ENCODE measurements at places on chromosomes 6 and 20.

- no peak for DNase-seq
Measured at GRCh38 chr6:78492351-78493017, 374.9 kb upstream of the IRAK1BP1 start.

- no peak for DNase-seq
Measured at GRCh38 chr20:32439132-32439829, 81.2 kb downstream of the ASXL1 start.

DNA sequence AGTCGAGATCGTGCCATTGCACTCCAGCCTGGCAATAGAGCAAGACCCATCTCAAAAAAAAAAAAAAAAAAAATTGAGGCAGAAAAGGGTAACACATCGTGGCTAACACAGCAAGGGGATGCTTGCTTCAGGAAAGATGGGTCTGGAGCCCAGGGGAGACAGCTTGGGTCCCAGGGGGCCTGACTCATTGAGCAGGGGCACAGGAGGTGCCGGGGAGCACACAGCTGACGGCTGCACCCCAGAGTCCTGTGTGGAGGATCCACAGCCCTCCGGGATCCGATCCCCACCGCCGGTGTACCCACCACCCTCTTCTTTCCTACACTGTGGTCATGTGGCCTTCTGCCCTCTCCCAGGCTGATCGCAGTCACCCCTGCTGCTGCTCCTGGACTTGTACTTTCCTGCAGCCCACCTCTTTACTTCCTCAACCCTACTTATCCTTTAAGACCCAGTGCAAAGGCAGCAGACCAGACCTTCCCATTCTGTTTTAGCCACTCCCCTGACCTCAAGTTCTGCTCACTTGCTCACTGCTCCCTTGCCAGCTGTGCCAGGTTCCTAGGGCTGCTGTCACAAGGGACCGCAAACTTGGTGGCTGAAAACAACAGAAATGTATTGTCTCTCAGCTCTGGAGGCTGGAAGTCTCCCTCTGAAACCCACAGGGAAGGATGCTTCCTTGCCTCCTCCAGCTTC is 17.6 kb upstream of the EZR start:
- DNase-seq, result no peak

DNA sequence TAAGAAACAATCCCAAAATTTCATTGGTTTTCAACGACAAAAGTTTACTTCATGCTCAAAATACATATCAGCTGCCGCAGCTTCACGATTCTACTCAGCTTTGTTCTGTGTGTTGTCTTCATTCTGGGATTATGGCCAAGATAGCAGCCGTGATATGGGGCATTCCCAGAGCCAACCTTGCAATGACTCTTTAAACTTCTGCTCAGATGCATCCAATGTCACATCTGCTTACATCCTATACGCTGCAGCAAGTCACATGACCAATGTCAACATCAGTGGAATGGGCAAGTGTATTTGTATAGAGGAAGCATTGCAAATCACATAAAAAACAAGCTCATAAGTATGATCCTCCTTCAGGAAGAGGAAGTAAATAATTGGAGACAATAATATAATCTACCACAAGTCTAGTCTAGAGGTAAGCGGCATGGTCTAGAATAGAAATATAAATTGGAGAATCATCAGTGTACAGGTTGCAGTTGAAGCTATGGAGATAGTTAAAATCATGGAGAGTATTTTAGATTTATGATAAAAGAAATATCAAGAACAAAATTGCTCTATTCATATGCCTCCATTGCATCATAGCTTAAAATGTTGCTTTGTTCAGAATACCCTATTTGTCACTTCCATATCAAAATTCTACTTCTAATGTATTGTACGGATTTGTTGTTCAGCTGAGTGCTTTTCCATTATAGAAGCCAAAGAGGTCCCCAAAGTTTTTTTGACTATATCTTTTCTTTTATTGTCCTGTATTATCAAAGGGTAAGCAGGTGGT is 7.2 kb upstream of the C6orf141 start:
- DNase-seq, result no peak

GRCh38 chr6:72619883-72620696 is 1.8 kb upstream of the KCNQ5 start:
- peak; percentile 67 for DNase-seq

DNA sequence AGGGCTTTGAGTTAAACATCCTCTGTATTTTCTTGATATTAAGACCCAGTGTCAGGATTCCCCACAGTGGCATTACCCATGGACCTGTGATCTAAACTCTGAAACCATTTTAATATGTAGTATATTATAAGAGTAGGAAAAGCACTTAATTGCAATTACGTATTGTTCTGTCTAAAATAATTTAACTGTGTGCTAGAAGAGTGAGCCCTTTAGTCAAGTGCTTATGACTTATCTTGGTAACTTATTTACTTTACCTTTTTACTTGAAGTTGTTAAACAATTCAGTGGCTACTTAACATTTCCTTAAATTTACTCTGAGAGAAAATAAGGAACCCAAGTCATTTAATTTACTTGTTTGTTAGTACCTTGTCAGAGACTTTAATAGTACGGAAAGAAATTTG is 173.6 kb downstream of the CDKAL1 start:
- DNase-seq, result no peak

GRCh38 chr6:11232193-11232769 is at the start of gene NEDD9:
NEDD9 (minus strand) TSS chr6:11232668; CDS start chr6:11232515, 153 bp downstream.
- DNase-seq, result peak; percentile 96

DNA sequence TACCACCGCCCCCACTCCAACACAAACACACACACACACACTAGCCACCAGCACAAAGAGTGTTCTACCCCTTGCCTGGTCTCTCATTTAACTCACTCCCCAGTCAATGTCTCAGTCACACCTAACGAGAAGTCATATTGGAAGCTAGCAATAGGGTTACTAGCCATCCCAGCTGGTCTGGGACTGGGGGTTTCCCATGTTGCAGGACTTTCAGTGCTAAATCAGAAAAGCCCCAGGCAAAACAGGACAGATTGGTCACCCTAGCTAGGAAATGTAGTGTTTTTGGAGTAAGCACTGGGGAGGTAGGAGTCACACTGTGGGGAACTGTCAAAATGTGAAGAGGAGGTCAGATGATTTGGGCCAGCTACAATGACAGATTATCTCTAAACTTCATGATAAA is 158.1 kb downstream of the UNC5CL start:
- DNase-seq, result no peak

DNA sequence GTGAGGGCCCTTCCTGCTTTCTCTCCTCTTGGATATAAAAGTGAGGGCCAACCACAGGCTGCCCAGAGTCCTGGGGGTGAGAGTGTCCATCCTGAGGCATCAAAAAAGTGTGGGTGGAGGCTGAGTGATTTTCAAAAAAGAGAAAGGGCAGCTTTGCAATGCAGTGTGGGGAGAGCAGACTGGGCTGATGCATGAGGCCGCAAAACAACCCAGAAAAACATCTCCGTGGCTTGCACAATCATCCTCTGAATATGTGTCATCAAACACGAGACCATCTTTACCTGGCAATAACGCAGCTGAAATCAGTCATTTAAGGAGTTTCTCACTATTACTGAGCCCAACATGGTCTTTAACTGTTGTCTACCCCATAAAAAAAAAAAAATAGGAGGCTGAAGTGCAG is 191.2 kb upstream of the SOX4 start:
- DNase-seq, result no peak

GRCh38 chr20:45861221-45862075 is 4.0 kb downstream of the ZSWIM3 start:
- no peak for DNase-seq

DNA sequence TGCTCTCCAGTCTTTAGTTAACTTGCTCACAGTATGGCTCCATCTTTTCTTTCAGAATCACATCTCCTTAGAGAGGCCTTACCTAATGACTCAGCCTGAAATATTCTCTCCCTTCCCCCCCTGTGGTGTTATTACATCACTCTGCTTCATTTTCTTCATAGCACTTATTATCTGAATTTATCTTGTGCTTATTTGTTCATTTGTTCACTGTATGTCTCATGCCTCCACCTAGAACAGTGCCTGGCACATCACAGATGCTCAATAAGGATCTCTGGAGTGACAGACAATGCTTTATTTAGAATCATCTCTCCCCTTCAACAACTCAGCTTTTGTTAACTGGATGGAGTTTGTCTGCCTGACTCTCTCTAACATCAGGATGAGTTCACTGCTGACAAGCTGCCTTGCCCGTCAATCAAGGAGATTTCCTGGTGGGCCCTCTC is 96.6 kb upstream of the MAN1A1 start:
- no peak for DNase-seq

- no peak for DNase-seq
Measured at GRCh38 chr6:139942331-139942730, 567.9 kb upstream of the CITED2 start.

GRCh38 chr20:62925420-62926228 is 681 bp downstream of the DIDO1 start:
- DNase-seq, result peak; percentile 65

DNA sequence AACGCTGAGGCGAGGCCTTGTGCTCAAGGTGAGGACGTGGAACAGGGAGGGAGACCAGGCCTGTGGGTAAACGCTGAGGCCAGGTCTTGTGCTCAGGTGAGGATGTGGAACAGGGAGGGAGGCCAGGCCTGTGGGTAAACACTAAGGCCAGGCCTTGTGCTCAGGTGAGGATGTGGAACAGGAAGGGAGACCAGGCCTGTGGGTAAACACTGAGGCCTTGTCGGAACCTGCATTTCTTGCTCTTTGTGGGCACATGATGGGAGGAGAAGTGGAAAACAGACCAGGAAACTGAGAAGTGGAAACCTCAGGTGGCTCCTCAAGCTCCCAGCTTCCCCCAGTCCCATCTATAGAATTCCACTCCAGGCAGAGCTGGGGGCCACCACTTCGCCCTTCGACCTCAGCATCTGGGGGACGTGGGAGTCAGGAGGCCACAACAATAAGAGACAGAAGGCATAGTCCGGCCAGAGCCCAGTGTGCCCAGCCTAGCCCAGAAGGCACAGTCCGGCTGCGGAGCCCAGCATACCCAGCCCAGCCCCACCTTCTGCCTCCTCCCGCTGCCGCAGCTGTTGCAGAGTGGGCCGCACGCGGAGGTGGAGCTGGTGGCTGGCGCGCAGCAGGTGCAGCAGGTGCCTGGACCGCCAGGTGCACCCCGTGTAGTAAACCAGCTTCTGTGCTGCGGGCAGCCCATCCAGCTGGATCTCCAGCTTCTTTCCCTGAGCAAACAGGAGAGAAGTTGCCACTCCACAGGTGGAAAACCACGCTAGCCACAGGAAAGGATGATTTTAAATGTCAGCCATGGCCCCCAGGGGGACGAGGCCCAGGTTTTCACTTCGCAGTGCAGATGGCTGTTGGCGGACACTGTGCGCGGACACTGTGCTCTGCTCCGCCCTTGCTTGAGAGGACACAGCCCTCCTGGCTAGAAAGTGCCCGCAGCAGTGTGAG is 17.5 kb downstream of the FRMD1 start:
- DNase-seq, result no peak

DNA sequence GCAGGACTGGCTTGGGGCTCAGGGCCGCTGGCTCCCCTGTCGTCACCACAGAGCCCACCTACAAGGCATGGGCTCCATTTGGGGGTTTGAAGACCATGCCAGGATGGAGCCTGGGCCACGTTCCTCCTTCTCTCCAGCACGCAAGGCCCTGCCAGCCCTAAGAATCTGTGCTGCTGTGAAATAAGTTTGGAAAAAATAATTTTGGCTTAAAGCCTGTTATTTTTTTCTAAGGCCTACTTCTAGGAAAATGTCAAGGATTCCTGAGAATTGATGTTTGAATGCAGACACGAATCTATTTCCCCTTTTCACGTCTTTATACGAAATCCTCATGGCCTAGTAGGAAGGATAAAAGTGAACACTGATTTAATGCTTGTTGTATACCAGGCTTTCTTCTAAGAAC is 107.5 kb downstream of the LRFN2 start:
- no peak for DNase-seq

GRCh38 chr20:48191200-48191599 is 405.9 kb upstream of the SULF2 start:
- DNase-seq, result no peak
